ENCODE measurements at places on chromosomes 13 and 19. TPM values are rescaled to one million over a fixed set of nuclear protein-coding genes. Genes with fewer than 3 reads are reported as not detected.

KLF2 gene
- polyA plus RNA-seq = 145 TPM

ZNF738 gene
- polyA plus RNA-seq = 7.5 TPM

CBARP gene
- polyA plus RNA-seq = not detected

NTN5 gene
- not detected for polyA plus RNA-seq

KLK14 gene
- not detected for polyA plus RNA-seq

- no peak overlapping the region for H3K27ac ChIP-seq
- peaks cover 13% of the 10 kb centered on the region for H3K36me3 ChIP-seq
- peaks cover 5% of the 10 kb centered on the region for H3K27me3 ChIP-seq
Measured at GRCh38 chr13:95494082-95494681, 58.3 kb upstream of the CLDN10 start.

NKG7 gene
- polyA plus RNA-seq = 12.6 TPM

- peaks cover 82% of the 10 kb centered on the region for H3K27me3 ChIP-seq
- peaks cover 9% of the 10 kb centered on the region for H3K4me1 ChIP-seq
- H3K4me3 ChIP-seq = no peak overlapping the region
Measured at GRCh38 chr19:46080561-46080960, 39.8 kb upstream of the IGFL4 start.

DNA sequence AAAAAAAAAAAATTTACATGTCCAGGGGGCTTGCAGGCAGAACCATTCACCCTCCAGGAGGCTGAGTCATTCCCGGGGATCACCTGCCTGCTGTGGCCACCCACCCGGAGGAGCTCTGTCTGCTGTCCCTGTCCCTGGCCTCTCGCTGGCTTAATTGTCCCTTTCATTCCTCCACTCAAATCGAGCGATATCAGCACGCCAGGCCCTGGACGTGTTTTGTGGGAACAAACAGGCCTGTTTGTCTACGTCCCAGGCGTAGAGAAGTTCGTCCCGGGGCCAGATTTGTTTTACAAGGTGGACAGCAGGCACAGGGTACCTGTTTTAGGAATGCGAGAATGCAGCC lies 21.2 kb downstream of the SULT2B1 start:
- no peak for DNase-seq
- H3K36me3 ChIP-seq = no peaks in the 10 kb centered on the region
- no peaks in the 10 kb centered on the region for H3K4me1 ChIP-seq
- H3K4me3 ChIP-seq = no peak overlapping the region

SPC24 gene
- not detected for polyA plus RNA-seq
